Hematopoietic multipotent progenitor cell treated with erythropoietin and hydrocortisone succinate and interleukin-3 and kit ligand, for 6 days (in vitro differentiated cells): ENCODE measurements at places on chromosomes 2 and 18.
A peak's percentile ranks its signal among the peaks of the same experiment; 100 is the strongest.

GRCh38 chr2:34365512-34365911 lies 766.4 kb upstream of the FAM98A start:
- no peak for DNase-seq

- no peak for DNase-seq
Observed at GRCh38 chr2:16785149-16785548, 119.5 kb upstream of the CYRIA start.

GRCh38 chr2:27901234-27901633 lies 10.7 kb downstream of the BABAM2 start:
- peak; percentile 65 for DNase-seq

DNA sequence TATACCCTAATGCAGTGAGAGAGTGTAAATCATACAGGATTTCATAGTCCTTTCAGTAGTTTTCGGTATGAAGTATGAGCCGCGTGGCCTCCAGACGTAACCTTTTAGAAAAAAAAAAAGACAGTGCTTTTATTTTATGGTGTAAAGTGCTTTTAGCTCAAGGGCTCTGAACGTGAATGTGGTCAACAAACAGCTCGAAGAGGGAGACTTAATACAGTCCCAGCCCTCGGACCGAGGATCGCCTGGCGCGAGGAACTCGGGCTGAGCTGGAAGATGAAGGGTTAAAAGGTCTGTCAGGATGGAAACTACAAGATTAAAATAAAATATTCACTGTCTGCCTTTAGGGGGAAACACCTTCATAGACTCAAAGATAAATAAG lies 4.0 kb upstream of the BCL11A start:
- peak; percentile 58 for DNase-seq

- DNase-seq, result no peak
Observed at GRCh38 chr2:120722246-120722567, 13.5 kb upstream of the GLI2 start.

DNA sequence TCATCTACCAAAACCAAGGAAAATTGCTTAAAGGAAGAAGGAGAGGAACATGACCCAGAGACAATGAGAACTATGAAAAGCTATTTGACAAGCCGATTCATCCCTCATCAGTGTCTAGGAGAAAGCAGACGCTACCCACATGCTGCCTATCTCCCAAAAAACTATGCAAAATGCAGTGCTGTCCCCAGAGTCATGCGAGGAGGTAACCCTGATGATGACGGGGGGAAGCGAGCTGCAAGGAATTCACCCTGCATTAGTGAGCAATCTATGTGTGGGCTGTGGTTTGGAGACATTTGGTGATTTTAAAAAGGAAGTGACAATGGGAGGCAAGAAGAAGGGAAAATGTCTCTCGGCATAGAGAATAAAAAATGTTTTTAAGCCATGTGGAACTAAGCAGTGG lies 472.7 kb downstream of the CMPK2 start:
- DNase-seq, result no peak

- DNase-seq, result no peak
Observed at GRCh38 chr18:21054252-21054821, 57.3 kb downstream of the ROCK1 start.

DNA sequence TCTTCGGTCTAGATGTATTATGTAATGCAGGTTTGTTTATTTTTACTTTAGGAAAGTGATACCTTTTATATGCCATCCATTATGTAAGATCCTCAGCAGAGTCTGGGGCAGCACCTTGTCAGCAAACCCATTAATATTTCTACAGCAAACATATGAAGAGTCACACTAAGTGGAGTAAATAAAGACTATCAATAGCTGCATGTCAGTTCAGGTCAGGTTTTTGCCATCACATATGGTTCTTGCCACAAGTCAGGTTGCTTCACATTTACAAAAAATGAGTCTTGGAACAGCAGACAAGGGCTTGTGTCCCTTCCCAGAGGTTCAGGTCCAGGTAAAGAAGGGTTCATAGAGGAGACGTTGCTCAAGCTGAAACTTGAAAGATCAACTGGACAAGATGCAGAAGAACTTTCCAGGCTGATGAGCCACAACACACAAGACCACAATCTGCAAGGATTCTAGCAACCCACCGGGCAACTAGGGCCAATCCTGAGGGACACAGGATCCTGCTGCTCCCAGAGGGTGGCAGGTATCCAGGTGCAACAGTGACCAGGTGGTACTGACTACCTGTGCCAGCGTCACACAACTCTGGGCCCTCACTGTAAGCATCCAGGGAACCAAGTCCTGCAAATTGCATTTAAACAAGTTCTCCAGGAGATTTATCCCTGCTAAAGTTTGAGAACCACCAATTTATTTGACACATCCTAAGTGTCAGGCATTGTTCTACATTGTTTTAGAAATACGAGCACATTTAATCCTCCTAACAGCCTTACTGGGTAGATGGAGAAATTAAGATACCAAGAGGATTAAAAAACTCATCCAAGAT lies 215.8 kb downstream of the ALPK2 start:
- DNase-seq, result no peak

DNA sequence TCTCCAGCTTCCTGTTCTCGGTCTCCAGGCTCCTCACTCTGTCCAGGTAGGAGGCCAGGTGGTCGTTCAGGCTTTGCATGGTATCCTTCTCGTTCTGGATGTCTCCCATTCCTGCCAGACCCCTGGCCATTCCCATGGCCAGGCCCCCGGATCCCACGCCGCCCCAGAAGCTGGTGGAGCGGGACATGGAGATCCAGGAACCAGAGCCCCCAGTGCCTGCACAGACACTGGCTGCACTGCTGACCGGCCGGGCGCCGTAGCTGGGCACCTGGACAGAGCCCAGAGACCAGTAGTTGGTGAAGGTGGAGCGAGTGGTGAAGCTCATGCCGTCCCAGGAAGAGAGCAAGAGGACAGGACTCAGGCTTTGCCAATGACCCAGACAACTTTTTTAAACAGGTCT lies 129.1 kb upstream of the WDR75 start:
- DNase-seq, result no peak

GRCh38 chr18:58770601-58771000 lies 94.1 kb upstream of the ZNF532 start:
- peak; percentile 32 for DNase-seq

- DNase-seq, result no peak
Observed at GRCh38 chr2:27049422-27050280, 1.8 kb upstream of the AGBL5 start.

GRCh38 chr2:172842511-172843265 lies 107.0 kb downstream of the RAPGEF4 start:
- DNase-seq, result no peak

- peak; percentile 78 for DNase-seq
Observed at GRCh38 chr2:136384531-136385303, 266.8 kb upstream of the CXCR4 start.

GRCh38 chr2:218392459-218392858 lies 7.2 kb upstream of the CTDSP1 start:
- DNase-seq, result no peak

- no peak for DNase-seq
Observed at GRCh38 chr18:3872641-3873040, 422.7 kb downstream of the TGIF1 start.

DNA sequence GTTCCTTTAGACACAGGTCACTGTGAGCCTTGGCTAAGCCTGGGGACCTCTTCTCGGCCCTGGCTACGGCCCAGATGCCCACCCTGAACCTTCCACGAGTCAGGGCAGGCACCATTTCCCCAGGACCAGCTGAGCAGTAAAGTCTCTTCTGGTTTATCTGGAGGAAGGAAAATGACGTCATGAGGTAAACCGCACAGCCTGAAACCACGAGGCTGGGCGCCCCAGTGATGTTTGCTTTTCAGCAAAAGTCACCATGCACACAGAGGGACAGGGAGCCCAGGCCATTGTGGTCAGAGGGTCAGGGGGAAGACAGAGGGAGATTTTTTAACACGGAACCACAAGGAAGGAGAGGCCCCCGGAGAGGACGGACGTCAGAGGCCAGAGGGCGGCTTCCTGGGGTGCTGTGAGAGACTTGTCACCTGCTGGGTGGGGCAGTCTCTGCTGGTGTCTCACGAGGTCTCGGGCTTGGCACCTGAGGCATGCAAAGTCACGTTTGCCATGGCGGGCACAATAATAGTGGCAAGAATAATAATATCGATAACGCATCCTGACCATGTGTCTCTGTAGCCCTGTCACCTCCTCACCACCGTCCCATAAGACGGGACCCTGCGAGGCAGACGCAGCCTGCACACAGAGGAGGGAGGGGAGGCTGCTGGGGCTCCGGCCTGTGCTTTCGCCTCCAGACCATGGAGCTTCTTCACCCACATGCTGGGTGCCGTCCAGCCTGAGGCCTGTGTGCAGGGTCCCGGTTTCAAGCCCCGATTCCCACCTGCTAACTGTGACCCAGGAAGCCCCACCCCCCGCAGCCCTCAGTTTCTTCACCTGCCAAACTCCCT lies 33.2 kb upstream of the FOSL2 start:
- peak; percentile 95 for DNase-seq

DNA sequence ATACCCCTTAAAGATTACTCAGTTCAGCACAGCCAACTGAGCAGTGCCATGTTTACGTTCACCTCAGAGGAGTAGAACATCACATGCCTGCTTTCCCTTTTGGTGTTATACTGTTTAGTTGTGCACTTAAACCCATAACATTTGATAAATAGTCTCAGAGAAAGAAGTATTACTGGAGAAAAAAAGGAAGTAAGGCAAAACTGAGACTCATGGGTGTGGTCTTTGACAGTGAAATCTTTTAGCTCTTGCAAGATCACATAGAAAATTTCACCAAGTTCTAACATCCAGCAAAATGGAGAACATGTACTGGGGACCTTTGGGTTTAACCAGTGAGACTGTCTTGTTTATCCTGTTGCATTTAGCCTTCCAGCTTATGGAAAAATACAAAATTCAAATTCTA lies 5.6 kb downstream of the TANK start:
- DNase-seq, result peak; percentile 64

GRCh38 chr2:6308986-6309385 lies 556.7 kb downstream of the CMPK2 start:
- DNase-seq, result no peak

DNA sequence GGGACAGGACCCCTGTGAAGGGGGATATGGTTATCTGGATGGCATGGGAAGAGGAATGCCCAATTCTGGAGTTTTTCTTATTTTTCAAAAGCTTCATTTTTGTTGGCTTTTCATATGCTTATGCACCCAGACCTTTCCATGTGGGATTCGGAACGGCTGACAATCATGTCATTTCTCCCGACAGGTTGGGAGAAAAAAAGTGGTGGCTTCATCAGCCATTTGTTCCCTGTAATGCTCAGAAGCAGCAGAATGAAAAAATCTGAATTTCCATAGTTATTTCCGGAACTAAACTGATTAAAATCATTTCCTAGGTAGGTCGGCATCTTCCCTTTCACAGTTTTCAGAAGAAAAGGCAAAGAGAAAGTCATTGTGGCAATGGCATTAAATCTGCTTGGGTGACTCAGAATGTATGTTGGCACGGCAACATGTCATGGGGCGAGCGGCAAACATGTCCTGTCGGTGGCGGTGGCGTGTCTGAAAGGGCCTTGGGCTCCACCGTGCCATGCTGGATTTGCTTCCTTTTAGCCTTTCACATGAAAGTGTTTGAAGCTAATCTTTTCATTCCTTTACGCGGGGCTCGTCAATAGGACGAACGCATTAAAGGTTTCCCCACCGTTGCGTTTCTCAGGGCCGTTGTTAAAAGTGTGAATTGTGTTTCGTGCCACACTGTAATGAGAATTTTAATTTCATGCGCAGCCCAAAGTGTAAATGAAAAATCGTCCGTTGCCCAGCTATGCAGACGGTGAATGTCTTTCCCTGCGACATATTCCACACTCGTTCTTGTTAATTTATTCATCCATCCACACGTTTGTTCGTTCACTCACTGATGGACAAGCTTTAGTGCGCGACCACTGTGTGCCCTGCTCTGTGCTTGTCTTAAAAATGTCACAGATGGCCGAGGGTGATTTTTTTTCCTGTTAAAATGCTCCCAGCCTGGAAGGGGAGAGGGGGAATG lies 18.5 kb downstream of the ACKR3 start:
- no peak for DNase-seq

GRCh38 chr2:110735366-110735765 lies 3.0 kb downstream of the ACOXL start:
- DNase-seq, result no peak

GRCh38 chr18:48963586-48964470 lies 13.1 kb upstream of the SMAD7 start:
- no peak for DNase-seq

DNA sequence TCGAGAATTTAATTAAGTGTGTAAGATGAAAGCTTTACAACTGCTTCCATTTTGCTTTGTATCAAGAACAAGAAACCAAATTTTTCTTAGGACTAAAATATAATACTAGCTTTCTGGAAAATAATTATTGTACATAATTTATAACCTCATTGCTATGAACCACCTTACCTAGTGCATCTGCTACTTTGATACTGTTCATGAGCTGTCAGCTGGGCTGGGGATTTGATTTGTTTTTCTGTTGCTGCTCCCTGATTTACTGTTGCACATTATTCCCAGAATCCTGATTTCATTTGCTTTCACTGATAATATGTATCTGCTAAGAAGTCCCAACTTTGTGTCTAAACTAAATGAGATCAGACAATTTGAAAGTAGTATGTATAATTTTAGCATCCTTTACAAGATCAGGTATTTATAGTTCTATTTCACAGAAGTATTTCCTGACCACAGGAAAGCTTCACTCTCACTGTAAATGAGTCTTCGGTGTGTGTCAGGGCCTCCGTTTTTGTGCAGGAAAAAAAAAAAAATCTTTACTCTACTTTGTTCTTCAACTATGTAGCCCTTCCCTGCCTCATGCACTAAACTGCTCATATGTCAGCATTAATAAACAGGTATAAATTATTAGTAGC lies 105.6 kb upstream of the CCDC150 start:
- no peak for DNase-seq

DNA sequence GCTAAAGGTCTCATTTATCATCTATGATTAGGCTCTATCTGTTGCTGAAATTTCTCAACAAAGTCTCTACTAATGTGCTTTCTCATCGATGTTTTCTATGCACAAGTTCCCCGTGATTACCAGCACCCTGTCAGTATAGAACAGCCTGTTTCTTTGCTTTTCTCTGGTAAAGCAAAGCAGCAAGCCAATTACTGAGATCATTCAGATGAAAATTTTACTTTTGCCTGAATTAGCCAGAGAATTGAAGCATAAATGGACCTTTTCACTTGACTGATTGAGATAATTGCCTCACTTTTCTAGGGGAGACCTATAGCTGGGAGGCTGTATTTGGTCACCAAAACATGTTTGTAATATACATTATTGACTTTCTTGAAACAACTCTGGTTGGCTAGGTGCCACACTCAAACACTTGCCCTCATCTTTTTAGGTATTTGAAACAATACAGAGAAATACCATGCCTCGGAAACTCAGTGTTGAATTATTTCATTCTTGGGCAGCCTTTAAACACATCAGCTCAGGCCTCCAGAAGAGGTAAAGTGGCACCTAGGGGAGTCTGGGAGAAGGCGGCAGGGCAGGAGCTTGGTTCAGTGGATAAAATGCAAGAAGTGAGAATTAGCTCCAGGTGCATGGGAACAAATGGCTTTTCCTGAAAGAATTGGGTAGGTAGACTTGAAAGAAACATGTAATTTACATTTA lies 96.2 kb downstream of the GALNT3 start:
- DNase-seq, result no peak

- no peak for DNase-seq
Observed at GRCh38 chr2:69936906-69937305, 22.0 kb downstream of the MXD1 start.
